ENCODE measurements at places on chromosomes 4 and X.

DNA sequence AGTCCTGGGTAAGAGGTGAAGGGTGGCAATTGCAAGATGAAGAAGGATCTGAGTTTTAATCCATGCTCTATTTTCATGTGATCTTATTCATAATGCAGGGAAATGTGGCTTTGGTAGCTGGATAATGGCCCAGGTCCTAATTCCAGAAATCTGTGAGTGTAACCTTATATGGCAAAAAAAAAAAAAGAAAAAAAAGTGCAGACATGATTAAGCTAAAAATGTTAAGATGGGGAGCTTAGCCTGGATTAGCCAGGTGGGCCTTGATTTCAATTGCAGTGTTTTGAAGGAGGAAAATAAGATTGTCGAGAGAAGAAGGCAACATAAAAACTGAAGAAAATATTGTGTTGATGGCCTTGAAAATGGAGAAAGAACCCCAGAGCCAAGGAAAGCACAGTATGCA, 867.7 kb upstream of the HS3ST1 start:
- no peak for DNase-seq

DNA sequence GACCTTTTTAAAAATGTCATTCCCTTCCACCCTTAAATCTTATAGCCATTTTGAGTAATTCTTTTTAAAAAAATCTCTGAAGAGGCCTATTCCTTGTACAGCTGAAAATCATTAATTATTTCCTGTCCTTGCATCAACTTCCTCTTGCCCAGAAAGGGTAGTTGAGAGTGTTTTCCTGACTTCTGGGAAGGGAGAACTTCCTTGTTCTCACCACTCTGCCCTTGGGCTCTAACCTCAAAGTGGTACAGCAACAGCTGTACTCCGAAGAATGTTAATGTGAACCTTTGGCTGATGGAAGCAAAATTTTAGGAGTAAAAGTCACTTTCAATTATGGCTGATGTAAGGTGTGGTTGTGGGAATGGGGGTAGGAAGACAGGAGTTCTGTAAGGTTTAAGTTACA, 15.1 kb upstream of the FABP2 start:
- no peak for DNase-seq

- no peak for DNase-seq
Measured at GRCh38 chr4:110489901-110490508, 14.1 kb downstream of the ENPEP start.

- DNase-seq: no peak
Measured at GRCh38 chrX:132751063-132751690, 207.3 kb downstream of the HS6ST2 start.

GRCh38 chrX:15055146-15055930, 182.1 kb downstream of the MOSPD2 start:
- no peak for DNase-seq

GRCh38 chr4:29002151-29002550, 1718.0 kb upstream of the PCDH7 start:
- no peak for DNase-seq

GRCh38 chrX:132101799-132102198, 26.0 kb downstream of the FRMD7 start:
- DNase-seq: no peak

DNA sequence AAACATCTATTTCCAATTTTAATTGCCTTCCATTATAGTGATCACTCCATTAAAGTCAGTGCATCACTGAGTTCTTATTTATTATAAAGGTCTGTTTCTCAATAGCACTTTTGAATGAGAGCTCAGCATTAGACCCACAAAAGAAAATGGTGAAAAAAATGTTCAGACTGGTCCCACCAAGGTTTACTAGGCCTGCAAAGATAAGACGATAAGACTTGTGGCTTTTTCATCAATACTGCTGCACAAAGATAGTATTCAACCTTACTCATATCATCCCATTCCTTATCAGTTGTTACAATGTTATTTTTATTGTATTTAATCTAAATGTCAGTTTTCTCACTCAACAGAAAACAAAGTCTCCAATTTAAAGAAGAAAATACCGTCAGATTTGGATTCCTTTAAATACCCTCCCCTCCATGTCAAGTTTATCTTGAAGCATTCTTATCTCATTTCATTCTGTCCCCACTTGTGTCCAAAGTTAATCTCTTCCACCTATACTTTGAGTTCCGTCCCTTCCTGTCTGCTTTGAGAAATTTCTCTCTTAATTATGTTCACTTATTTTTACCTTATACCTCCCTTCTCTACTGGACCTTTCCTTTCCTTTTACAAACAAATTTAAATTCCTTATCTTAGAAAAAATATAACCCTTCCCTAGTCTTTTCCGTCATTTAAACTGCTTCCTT, 140.0 kb downstream of the GASK1B start:
- DNase-seq: no peak

GRCh38 chr4:156971676-156972378, at the start of gene PDGFC:
Gene PDGFC, minus strand, starts transcription at chr4:156971799. Its CDS starts 896 bp downstream, at chr4:156970903.
- no peak for DNase-seq

GRCh38 chrX:153688911-153689590, 1.3 kb downstream of the SLC6A8 start:
- no peak for DNase-seq

GRCh38 chrX:135914404-135914803, 20.9 kb downstream of the SAGE1 start:
- no peak for DNase-seq

GRCh38 chr4:41989994-41990364, 351 bp upstream of the SLC30A9 start:
- DNase-seq: no peak

GRCh38 chr4:16416601-16417000, 190.3 kb upstream of the TAPT1 start:
- no peak for DNase-seq

- DNase-seq: no peak
Measured at GRCh38 chr4:103032574-103032973, 13.1 kb upstream of the SLC9B1 start.

DNA sequence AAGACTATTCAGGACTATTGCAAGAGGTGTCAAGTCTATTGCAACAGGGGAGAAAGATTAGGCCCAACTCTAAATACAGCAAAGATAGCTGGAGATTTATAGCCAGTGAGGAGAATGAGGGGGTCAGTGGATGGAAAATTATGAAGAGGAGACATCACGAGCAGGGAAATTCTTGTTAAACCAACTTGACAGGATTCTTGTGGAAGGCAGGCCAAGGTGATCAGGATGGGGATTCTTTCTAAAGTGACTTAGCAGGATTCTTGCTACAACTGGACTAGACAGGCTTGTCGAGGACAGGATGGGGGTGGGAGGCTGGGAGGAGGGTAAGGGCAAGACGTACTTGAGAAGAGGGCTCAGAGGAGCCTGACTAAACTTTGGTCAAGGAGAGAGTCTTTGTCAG, 89.0 kb downstream of the PHEX start:
- no peak for DNase-seq
